Immature natural killer cell (primary cell): ENCODE measurements at places on chromosomes 13 and 19. TPM values are rescaled to one million over a fixed set of nuclear protein-coding genes. Genes with fewer than 3 reads are reported as not detected.

PINLYP gene
- 3.9 TPM for polyA plus RNA-seq

NMRK2 gene
- not detected for polyA plus RNA-seq

ZNF417 gene
- not detected for polyA plus RNA-seq

CAMSAP3 gene
- not detected for polyA plus RNA-seq

CYP2A7 gene
- polyA plus RNA-seq, result not detected

NLRP11 gene
- not detected for polyA plus RNA-seq

LYPD4 gene
- not detected for polyA plus RNA-seq

ZNF541 gene
- polyA plus RNA-seq, result not detected

PNMA8C gene
- not detected for polyA plus RNA-seq

EDDM13 gene
- 7.7 TPM for polyA plus RNA-seq

C19orf38 gene
- polyA plus RNA-seq, result 5.6 TPM

CYP4F2 gene
- not detected for polyA plus RNA-seq

SIGLEC12 gene
- polyA plus RNA-seq, result not detected

ZNF420 gene
- 13.8 TPM for polyA plus RNA-seq

YIF1B gene
- 47.7 TPM for polyA plus RNA-seq

SHC2 gene
- not detected for polyA plus RNA-seq

ZIM2 gene
- polyA plus RNA-seq, result not detected

TOMM40 gene
- 39.7 TPM for polyA plus RNA-seq

NKPD1 gene
- not detected for polyA plus RNA-seq

C19orf85 gene
- not detected for polyA plus RNA-seq

VSIG10L gene
- 0.38 TPM for polyA plus RNA-seq

TEX29 gene
- polyA plus RNA-seq, result not detected

AMER2 gene
- polyA plus RNA-seq, result not detected

GNG7 gene
- polyA plus RNA-seq, result 0.33 TPM

STARD13 gene
- not detected for polyA plus RNA-seq

TTC9B gene
- polyA plus RNA-seq, result not detected

ACP7 gene
- polyA plus RNA-seq, result not detected

HCST gene
- polyA plus RNA-seq, result 2,654 TPM

CD70 gene
- 0.39 TPM for polyA plus RNA-seq

TJP3 gene
- polyA plus RNA-seq, result not detected

TEKTIP1 gene
- not detected for polyA plus RNA-seq

FLT3LG gene
- polyA plus RNA-seq, result 36.6 TPM

KCNC3 gene
- not detected for polyA plus RNA-seq

CLEC4G gene
- polyA plus RNA-seq, result not detected

DDA1 gene
- polyA plus RNA-seq, result 30.0 TPM

C5AR1 gene
- polyA plus RNA-seq, result 0.36 TPM

DPRX gene
- polyA plus RNA-seq, result not detected

GIPR gene
- 0.34 TPM for polyA plus RNA-seq

SLC25A42 gene
- 12.9 TPM for polyA plus RNA-seq

RNF17 gene
- polyA plus RNA-seq, result not detected

PSG11 gene
- not detected for polyA plus RNA-seq

TMEM59L gene
- not detected for polyA plus RNA-seq

IL4I1 gene
- polyA plus RNA-seq, result 0.40 TPM

PDE4C gene
- polyA plus RNA-seq, result not detected

BRCA2 gene
- 1.0 TPM for polyA plus RNA-seq

ZNF677 gene
- polyA plus RNA-seq, result 30.6 TPM

IZUMO2 gene
- not detected for polyA plus RNA-seq

FCHO1 gene
- 2.0 TPM for polyA plus RNA-seq

MEIS3 gene
- not detected for polyA plus RNA-seq

EPSTI1 gene
- polyA plus RNA-seq, result 8.6 TPM

GJA3 gene
- polyA plus RNA-seq, result not detected

CADM4 gene
- not detected for polyA plus RNA-seq

ODAD3 gene
- polyA plus RNA-seq, result not detected

SPTBN4 gene
- not detected for polyA plus RNA-seq

ZNF234 gene
- polyA plus RNA-seq, result 2.7 TPM
